ENCODE measurements at places on chromosomes 5 and 9.
A peak's percentile ranks its signal among the peaks of the same experiment; 100 is the strongest.

- DNase-seq, result no peak
Measured at GRCh38 chr9:128628471-128629048, 28.1 kb downstream of the DYNC2I2 start.

DNA sequence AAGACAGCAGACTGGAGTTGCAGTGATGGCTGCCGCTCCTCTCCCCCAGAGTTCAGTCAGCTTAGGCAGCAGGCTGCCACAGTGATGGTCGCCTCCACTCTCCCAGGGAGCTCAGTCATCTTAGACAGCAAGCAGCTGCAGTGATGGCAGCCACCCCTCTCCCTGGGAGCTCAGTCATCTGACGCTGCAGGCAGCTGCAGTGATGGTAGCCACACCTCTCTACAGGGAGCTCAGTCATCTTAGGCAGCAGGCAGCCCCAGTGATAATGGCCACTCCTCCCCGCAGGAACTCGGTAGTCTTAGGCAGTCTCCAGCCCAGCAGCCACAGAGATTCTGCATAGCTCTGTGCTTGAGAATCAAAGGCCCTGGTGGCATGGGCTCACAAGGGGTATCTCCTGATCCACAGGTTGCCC is 582.7 kb downstream of the DTWD2 start:
- no peak for DNase-seq

DNA sequence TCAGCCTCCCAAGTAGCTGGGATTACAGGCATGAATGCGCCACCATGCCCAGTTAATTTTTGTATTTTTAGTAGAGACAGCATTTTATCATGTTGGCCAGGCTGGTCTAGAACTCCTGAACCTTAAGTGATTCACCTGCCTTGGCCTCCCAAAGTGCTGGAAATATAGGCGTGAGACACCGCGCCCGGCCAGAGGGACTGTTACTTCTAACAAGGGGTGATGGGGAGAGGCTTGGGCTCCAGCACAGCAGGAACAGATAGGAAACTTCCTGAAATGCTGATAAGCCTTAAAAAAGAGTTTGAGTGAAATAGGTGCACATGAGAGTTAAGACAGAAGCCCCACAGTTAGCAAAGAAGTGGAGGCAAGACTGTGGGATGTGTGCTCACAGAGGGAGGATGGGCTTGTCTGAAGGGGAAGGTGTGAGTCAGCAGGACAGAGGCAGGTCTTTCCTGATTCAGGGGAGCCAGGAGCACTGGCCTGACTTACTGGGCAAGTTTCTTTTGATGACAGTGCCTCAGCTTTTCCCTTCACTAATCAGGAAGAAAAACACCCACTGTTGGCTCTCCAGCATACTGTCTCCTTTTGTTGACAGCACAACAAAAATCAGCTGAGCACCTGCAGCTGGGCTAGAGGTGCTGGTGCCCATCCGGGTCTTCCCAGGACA is 68.4 kb downstream of the RAD23B start:
- no peak for DNase-seq

DNA sequence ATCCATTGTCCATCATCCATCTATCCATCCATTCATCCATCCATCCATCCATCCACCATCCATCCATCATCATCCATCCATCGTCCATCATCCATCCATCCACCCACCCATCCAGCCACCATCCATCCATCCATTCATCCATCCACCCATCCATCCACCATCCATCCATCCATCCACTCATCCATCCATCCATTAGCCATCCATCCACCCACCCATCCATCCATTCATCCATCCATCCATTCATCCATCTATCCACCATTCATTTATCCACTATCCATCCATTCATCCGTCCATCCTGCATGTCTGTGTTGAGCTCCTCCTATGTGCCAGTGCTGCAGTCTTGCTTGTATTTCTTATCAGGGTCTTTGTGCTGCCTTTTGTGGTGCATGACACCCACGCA is 44.2 kb downstream of the COL5A1 start:
- DNase-seq, result no peak

DNA sequence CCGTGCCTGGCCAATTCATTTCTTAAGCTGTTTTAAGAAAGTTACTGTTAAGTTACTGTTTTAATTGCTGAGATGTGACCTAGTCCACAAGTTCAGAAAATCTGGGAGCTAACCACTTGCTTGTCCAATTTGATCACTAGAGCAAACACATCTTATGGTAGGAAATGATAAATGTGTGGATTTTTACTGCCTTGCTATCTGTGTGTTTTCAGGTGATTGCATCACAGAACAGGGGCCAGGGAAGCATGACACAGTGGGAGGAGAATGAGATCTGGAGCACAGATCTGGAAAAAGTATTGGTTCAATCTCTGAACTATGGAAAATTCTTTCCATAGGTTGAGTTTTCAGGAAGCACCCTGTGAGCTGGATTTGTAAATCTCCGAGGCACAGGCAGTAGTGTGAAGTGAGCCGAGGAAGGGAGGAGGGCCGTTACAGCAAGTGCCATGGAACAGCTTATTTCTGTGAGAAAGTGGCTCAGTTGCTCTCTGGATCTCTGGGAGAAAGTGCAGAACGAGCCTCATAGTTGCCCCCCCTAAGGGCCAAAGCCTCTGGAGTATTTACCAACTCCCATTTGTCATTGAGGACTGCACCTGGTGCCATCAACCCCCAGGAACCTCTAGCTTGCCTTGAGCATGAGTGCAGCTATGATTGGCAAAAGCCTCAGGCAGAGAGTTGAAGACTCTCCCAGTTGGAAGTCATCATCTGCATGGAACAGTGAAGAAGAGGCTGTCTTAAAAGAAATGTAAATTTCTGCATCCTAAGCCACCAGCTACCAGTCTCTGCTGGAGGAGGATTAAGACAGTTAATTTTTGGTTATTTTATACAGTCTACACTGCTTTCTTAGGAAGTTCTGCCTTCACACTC is 161.8 kb upstream of the CLINT1 start:
- DNase-seq, result no peak

GRCh38 chr5:143056792-143057579 is 286.8 kb downstream of the ARHGAP26 start:
- DNase-seq, result no peak

DNA sequence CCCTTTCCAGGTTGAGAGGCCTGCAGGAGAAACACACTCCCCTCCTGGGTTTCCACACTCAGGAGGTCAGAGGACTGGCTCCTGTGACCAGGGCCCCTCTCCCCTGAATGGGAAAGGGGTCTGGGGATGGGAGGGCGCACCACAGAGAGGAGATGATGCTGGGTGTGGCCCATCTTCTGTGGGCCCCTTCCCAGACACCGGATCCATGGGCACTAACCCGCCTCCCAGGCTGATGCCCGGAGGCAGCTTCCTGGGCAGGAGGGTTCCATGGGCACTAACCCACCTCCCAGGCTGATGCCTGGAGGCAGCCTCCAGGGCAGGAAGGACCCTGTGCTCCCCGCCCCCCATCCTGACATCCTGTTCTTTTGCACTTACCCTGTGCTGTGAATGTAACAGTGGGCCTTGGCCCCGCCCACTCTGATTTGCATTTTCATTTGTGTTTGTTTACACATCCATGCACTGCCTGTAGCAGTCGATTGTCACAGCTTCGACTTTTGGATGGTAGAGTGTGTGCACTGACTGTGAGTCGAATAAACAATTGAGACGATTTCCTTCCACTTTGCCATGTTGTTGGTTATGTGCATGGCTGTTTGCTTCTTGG is 9.3 kb upstream of the DOLPP1 start:
- DNase-seq, result no peak

GRCh38 chr9:136401173-136401922 is 1.4 kb upstream of the SNAPC4 start:
- DNase-seq, result no peak

GRCh38 chr5:170306381-170306831 is 8.8 kb upstream of the LCP2 start:
- DNase-seq, result peak; percentile 47

- no peak for DNase-seq
Measured at GRCh38 chr9:121738411-121738810, 87.0 kb downstream of the DAB2IP start.

DNA sequence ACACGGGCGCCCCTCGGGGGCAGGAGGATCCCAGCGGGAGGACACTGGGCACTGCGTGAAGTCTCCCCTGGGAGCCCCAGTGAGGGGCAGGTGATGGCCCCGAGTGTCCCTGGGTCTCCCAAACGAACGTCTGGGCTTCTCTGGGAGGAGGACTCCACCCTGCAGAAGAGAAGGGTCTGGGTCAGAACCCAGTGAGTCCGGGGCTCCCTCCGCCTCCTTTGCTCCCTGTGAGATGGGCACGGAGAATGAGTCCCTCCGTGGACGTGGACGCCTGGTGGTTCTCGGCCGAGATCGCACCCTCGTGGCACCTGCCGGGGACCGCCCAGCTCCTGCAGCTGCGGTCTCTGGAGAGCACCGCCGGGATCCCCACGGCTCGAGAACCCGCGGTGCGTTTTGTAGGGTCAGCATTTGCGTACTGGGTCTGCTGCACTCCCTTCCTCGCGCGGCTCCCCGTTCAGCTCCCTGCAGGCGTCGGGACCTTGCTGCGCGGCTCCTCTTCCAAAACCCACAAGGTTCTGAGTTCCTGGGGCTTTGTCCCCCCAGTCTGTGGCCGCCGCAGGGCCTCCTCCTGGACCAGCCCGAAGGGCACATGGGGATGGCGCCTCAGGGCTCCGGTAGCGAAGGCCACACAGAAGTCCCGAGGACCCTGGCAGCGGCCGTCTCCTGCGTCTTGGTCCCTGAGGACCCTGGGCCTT is 10.2 kb upstream of the CEP72 start:
- DNase-seq, result no peak

DNA sequence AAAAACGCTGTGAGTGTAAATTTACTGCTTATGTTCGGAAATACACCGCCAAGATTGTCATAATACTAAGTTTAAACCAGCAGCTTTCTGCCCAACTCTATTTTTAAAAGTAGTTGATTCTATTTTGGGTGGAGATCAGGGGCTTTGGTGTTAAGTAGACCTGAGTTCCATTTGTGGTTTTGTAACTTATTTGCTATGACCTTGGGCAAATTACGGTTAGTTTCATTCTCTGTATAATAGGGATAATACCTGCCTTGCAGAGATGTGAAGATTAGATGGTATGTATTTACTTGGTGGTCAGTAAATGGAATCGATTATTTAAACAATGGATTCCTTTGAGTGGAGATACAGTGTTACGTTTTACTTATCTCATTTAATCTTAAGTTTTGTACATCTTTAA is 1.6 kb downstream of the RAD23B start:
- DNase-seq, result no peak

GRCh38 chr5:41763574-41763973 is 106.7 kb downstream of the OXCT1 start:
- DNase-seq, result no peak

GRCh38 chr5:4700069-4700468 is 440.1 kb upstream of the ADAMTS16 start:
- DNase-seq, result peak; percentile 18

- no peak for DNase-seq
Measured at GRCh38 chr9:114899995-114900394, 30.4 kb downstream of the TNFSF8 start.

Measured in activated CD4-positive, alpha-beta T cell treated with anti-CD3 and anti-CD28 coated beads, Interleukin-2, amount 50 U/mL, for 48 hours (primary cell).